Pulmonary artery endothelial cell (primary cell): ENCODE measurements at places on chromosomes 11 and 22. TPM values are rescaled to one million over a fixed set of nuclear protein-coding genes. Genes with fewer than 3 reads are reported as not detected.
A peak's percentile ranks its signal among the peaks of the same experiment; 100 is the strongest.

- no peak for DNase-seq
Observed at GRCh38 chr11:69260622-69261021, 33.3 kb upstream of the MYEOV start.

- DNase-seq, result no peak
Observed at GRCh38 chr11:86503131-86503530, 128.4 kb downstream of the CCDC81 start.

DNA sequence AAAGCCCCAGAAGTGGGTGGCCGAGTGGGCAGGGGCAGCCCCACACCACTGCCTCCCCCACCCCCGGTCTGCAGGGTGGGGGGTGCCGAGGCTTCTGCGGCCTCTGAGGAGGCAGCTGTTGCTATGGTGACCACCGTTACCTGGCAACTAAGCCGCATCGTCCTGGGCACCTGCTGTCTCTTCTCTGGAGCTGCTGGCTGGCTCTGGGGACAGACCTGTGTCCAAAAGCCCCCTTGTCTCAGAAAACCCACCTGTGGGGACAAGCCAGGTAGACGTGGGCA is 79.9 kb upstream of the PRR5 start:
- DNase-seq, result no peak

DNA sequence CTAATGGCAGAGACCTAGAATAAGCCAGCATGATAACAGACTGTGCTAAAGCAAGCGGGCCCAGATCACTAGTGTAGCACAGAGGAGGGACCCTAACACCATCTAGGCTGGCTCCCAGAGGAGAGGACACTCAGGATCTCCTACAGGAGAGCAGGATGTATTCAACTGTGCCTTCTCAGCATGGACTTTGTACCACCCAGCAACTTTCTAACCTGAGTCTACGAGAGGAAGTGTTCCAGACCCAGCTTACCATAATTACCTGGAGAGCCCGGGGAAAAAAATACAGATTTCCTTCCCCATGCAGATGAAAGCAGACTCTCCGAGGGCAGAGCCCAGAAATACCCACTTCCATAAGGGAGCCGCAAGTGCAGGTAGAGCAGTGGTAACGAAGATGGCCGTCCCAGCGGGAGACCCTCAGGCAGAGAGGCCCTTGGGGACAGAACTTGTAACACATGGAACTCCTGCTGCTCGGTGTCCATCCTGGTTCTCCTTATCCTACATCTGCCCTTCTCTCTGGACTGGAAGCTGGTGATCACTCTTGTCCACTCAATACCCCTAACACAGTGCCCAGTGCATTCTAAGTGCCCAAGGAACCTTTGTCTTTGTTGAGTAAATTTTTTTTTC is 20.2 kb downstream of the DDX25 start:
- DNase-seq, result no peak

GRCh38 chr11:44964526-44965209 is 14.0 kb upstream of the TP53I11 start:
- DNase-seq, result no peak

DNA sequence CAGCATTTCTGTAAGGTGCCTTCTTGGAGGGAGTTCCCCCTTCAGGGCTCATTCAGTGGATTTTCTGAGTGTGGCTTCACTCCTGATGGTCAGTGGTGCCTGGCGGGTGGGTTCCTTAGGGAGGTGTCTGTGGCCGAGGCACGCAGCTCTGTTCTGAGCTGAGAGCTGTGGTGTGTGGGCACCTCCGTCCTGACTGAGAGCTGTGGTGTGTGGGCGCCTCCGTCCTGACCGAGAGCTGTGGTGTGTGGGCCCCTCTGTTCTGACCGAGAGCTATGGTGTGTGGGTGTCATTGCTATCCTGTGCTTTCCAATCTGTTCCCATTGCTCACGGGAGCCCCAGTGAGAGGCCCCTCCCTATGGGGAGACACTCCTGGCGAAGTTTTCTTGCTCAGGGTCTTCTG is 39.8 kb downstream of the MUC6 start:
- no peak for DNase-seq

DNA sequence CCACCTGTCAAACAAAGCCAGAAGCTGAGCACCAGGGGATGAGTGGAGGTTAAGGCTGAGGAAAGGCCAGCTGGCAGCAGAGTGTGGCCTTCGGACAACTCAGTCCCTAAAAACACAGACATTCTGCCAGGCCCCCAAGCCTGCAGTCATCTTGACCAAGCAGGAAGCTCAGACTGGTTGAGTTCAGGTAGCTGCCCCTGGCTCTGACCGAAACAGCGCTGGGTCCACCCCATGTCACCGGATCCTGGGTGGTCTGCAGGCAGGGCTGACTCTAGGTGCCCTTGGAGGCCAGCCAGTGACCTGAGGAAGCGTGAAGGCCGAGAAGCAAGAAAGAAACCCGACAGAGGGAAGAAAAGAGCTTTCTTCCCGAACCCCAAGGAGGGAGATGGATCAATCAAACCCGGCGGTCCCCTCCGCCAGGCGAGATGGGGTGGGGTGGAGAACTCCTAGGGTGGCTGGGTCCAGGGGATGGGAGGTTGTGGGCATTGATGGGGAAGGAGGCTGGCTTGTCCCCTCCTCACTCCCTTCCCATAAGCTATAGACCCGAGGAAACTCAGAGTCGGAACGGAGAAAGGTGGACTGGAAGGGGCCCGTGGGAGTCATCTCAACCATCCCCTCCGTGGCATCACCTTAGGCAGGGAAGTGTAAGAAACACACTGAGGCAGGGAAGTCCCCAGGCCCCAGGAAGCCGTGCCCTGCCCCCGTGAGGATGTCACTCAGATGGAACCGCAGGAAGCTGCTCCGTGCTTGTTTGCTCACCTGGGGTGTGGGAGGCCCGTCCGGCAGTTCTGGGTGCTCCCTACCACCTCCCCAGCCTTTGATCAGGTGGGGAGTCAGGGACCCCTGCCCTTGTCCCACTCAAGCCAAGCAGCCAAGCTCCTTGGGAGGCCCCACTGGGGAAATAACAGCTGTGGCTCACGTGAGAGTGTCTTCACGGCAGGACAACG is 11.7 kb downstream of the CXCR5 start:
- DNase-seq, result no peak

GRCh38 chr11:111540114-111540936 is at the start of gene LAYN:
TSS of gene LAYN (plus strand) at chr11:111540720. CDS start at chr11:111540844, 124 bp downstream.
- DNase-seq, result no peak

GRCh38 chr11:86116386-86116726 is 47.5 kb upstream of the PICALM start:
- no peak for DNase-seq

- DNase-seq, result no peak
Observed at GRCh38 chr22:43530349-43531201, 118.8 kb downstream of the MPPED1 start.

GRCh38 chr11:125842321-125842948 is 9.3 kb downstream of the PATE4 start:
- DNase-seq, result no peak

DNA sequence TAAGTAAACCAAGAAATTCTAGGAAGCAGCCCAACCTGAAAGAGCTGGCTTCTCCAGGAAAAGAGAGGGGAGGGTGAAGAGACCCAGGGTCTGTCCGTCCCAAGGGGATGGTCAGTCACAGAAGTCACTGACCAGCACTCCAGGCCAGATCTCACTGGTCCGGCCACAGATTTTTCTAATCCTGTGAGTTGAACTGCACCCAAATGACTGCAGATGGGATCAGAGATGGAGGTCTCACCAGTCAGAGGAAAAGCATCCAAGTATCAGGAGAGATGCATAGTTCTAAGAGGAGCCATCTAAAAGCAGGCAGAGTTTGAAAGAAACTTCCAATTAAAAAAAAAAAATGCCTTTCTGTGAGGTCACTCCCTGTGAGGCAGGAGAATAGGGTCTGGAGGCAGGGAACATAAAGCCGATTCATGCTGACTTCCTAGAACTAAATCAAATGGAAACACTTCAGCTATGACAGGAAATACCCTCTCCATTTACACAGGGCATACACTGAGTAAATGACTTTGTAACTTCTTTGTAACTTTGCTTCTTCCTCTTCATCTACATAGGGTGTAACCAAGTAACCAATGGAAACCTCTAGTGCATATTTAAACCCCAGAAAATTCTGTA is 144.5 kb downstream of the CCDC34 start:
- no peak for DNase-seq

GRCh38 chr11:112132737-112133136 is 31.2 kb downstream of the IL18 start:
- DNase-seq, result no peak

DNA sequence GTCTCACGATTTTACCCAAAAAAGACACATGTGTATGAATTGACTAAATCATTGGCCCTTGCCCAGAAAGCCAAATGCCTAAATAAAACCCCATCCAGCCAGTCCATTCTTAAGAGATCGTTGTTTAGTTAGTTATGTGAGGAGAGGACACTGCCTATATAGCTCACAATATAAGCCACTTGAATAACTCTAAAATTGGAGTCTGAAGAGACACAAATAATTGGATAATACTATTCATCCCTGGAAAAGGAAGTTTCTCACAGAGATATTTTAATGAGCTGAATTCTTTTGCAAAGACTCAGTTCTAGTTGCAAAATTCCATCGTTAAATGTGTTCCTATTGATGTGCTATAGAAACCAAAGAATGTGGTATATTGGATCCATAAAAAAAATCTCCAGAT is 176.7 kb downstream of the SOX6 start:
- no peak for DNase-seq

GRCh38 chr11:5123802-5124521 is 14.2 kb downstream of the OR52A5 start:
- peak; percentile 17 for DNase-seq

- DNase-seq, result no peak
Observed at GRCh38 chr22:25404556-25404927, 159.9 kb upstream of the GRK3 start.

The OR52A1 gene
- total RNA-seq, result not detected in 2 replicates

The RRP7A gene
- 52.4 and 54.9 TPM in 2 replicates for total RNA-seq

The LIF gene
- total RNA-seq, result 0.63 and 0.66 TPM in 2 replicates

The PLEKHB1 gene
- 0.26 and 0.42 TPM in 2 replicates for total RNA-seq

The TIGD3 gene
- total RNA-seq, result 0.32 and 0.33 TPM in 2 replicates
